ENCODE measurements at places on chromosomes 7 and 10.

GRCh38 chr7:157143788-157144187 is 5.1 kb downstream of the UBE3C start:
- DNase-seq = no peak

GRCh38 chr10:4527281-4527970 is 298.6 kb upstream of the AKR1E2 start:
- DNase-seq = no peak

GRCh38 chr10:17454161-17455014 is at the start of gene ST8SIA6:
TSS of gene ST8SIA6 (minus strand) at chr10:17454595. CDS start at chr10:17454255, 340 bp downstream.
- peak; percentile 47 for DNase-seq

GRCh38 chr7:45131891-45132290 is 20.4 kb upstream of the TBRG4 start:
- no peak for DNase-seq

GRCh38 chr10:104486803-104487202 is 133.2 kb downstream of the CFAP58 start:
- DNase-seq = no peak

GRCh38 chr7:106456329-106456728 is 171.5 kb upstream of the NAMPT start:
- no peak for DNase-seq

DNA sequence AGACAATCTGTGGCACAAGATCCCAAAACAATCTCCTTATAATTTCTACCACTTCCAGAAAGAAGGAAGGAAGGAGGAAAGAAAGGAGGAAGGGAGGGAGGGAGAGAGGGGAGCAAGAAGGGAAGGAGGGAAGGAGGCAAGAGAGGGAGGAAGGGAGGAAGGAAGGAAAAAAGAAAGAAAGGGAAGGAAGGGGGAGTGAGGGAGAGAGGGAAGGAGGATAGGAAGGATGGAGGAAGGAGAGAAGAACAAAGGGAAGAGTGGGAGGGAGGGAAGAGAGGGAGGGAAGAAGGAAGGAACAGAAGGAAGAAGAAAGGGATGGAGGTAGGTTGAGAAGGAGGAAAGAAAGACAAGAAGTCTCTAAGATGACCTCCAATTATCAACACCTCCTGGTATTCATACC is 185.5 kb upstream of the NFE2L3 start:
- DNase-seq = no peak

DNA sequence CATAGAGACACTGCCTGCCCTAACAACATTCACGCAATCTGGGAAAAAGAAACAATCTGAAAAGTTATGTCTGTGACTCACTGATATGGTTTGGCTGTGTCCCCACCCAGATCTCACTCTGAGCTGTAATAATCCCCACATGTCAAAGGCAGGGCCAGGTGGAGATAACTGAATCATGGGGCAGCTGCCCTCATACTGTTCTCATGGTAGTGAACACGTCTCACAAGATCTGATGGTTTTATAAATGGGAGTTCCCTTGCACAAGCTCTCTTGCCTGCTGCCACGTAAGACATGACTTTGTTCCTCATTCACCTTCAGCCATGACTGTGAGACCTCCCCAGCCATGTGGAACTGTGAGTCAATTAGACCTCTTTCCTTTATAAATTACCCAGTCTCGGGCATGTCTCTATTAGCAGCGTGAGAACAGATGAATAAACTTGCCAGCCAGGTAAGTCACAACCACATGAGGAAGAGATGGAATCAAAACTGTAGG is 341.5 kb upstream of the AOAH start:
- DNase-seq = no peak

DNA sequence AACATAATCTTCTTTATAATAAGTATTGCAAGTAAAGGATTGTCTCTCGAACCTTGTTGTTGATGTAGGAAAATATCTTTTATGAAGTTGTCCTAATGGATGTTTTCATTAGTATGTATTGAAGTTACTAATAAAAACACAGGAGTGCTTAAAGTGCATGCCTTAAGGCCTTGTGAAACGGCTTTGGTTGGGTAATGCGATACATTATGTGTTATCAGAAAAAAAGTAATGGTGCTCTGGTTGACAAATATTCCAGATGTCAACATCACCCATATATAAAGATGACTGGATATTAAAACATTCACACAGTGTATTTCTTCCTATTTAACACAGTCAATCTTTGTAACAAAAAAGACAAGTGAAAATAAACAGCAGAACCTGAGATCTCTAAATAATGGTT is 310.7 kb downstream of the PRKG1 start:
- DNase-seq = no peak

- DNase-seq = no peak
Measured at GRCh38 chr10:100660945-100661344, 84.4 kb upstream of the PAX2 start.

DNA sequence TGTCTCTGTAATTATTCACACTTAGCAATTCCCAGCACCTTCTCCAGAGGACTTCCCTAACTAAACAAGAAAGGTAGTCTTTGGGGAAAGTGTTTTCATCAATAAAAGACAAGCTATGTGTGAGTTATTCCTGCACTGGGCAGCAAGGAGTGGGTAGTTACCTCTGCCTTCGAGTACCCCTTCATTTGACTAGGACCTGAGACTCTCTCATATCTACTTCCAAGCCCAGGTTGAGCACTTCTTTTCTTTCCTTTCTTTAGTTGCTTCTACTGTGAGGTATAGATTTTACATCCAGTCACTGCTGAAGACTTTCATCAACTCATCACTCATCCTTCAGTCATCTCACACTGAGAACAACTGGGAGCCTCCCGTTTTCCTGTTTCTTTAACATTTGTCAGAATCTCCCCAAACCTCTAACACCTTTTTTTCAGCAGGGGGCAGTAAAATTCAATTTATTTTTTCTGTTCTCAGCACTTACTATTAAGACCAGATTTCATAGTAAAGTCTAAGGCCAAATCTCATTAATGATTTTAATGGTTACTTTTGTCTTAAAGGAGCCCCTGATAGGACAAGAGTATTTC is 80.1 kb upstream of the PRSS1 start:
- DNase-seq = no peak

GRCh38 chr7:102823390-102824119 is 74.8 kb downstream of the FAM185A start:
- no peak for DNase-seq

GRCh38 chr7:104656467-104656866 is 328.1 kb downstream of the LHFPL3 start:
- no peak for DNase-seq

DNA sequence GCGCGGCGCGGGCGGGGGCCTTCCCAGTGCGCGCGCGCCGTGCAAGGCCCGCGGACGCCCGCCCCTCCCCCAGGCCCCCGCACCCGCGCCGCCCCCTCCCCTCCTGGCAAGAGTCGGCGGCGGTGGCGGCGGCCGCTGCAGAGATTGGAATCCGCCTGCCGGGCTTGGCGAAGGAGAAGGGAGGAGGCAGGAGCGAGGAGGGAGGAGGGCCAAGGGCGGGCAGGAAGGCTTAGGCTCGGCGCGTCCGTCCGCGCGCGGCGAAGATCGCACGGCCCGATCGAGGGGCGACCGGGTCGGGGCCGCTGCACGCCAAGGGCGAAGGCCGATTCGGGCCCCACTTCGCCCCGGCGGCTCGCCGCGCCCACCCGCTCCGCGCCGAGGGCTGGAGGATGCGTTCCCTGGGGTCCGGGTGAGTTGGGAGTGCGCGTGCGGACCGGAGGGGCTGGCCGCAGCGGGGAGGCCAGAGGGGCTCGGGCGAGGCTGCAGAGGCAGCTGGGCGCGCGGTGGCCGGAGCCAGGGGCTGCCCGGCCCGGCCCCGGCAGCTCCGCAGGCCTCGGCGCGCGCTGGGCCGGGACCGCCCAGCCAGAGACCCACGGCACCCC is at the start of gene BMPR1A:
Gene BMPR1A (plus strand): TSS at position 109 of the 602 bp plus-strand sequence. CDS start 119,400 bp downstream, outside the sequence.
- DNase-seq = no peak

DNA sequence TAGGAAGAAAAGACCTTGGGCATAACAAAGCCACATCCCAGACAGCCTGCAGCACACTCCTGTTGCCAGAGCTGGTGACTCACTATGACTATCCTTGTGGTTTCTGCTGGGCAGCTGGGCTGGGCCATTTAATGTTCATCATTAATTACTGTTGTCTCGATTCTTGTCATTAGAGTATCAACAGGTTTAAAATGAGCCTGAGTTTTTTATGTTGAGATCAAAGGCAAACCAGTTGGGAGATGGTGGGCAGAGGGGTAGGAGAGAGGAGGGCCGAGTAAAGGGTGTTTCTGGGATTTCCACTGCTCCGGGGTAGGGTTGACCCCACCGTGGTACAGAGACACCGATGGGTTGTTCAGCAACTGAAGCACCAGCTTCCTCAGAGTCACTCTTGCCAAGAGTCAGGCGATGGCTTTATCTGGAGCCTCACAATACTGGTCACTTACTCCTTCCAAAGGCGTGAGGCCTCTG is 128.7 kb upstream of the LYZL1 start:
- no peak for DNase-seq

- no peak for DNase-seq
Measured at GRCh38 chr10:127755753-127756152, 18.8 kb downstream of the FOXI2 start.

DNA sequence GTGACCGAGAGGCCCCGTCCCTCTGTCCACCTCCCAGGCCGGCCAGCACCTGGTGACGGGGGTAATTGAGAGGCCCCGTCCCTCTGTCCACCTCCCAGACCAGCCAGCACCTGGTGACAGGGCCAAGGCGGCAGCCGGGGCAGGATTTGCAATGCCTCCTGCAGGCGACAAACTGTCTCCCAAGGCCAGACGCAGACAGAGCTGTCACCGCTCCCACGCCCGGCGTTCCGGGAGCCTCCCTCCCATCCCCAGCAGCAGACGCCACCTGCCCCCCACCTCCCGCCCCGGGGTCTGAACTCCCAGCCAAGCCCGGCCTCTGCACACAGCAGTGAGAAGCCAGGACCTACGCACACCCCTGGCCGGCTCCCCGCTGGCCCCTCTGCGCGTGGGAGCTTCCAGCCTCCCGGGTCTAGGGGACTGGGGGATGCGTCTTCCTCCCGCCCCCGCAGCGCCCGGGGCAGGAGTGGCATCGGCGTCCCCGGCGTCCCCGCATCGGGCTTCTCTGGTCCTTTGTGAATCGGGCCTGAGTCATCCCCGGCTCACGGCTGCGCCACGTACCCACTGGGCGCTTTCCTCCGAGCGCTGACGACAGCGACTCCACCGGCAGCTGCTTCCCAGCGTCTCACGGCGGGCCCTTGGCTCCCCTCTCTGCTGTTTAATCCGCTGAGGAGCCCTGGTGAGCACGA is 95.1 kb upstream of the DIP2C start:
- peak; percentile 61 for DNase-seq

GRCh38 chr10:110827410-110827809 is 44.3 kb upstream of the PDCD4 start:
- DNase-seq = no peak

DNA sequence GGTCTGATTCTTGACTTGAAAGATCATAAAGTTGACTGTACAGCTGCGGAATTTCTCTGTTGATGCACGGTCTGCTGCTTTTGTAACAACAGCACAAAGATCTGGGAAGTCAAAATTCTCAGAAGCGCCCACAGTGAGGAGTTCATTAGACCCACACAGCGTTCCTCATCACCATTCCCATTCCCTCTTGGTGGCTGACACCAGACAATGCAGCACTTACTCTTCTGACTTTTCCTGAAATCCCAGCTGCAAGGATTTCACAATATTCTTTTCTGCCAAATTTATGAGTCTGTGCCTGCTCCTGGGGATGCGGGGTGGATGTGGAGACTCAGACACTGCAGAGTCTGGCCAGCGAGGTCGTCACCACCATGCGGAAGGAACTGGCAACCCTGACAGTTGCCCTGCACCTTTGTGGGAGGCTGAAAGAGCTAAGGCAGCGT is 233.9 kb downstream of the FANK1 start:
- no peak for DNase-seq

- no peak for DNase-seq
Measured at GRCh38 chr10:49429458-49429857, 33.6 kb upstream of the DRGX start.

GRCh38 chr10:93315246-93315645 is 166.9 kb downstream of the MYOF start:
- DNase-seq = no peak

DNA sequence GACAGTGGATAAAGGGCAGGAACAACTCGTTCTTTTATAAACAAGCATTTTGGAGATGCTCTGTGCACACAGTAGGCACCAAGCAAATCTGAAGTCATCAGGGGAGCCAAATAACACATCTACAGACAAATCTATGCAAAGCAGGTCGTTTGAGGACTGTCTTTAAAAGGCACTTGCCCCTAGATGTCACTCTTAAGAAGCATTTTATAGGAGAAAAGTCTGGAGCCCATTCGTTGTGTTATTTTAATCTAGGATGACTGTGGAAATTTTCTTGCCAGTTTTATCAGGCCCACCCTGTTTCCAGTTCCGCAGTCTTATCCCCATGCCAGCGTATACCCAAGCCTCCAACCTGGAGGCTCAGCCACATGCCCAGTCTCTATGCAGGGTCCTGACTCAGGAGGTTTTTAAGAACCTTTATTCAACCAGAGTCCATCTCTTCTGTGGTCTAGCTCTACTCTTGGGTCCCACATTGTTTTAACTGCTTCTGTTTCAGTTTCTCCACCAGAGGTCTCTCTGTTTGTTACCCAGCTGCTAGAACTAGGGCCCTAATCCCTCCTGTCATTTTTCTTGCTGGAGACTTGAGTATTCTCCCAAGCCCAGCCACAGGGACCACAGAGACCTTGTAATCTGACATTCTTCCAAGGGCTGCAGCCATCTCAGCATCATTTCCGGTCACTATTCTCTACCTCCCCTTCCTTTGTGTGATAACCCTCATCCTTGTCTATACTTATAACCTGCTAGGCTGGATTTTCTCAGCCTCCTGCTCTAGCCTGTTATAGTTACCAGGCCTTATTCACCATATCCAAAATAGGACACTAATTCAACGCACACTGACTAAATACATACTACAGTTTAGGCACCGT is 26.7 kb downstream of the PIK3CG start:
- DNase-seq = no peak

- DNase-seq = no peak
Measured at GRCh38 chr7:65509368-65510186, 135.9 kb downstream of the ZNF92 start.

DNA sequence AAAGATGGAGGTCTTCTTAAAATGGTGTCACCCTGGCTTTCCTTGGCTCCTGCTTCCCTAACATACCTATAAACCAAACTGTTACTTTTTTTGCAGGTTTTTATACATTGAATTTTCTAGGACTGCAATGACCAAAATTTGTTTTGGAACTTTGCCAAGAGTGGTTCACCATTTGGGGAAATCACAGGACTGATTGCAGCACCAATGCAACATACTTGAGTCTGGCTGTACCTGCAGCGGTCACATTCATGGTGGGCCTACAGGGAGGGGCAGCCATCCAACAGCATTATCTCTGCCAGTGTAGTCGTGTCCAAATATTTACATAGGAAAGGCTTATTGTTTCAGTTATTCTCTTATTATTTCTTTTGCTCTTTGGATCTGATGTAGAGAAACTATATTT is 69.0 kb downstream of the HACD1 start:
- no peak for DNase-seq

GRCh38 chr10:104146882-104147281 is 24.9 kb downstream of the SFR1 start:
- no peak for DNase-seq

All from stimulated activated CD4-positive, alpha-beta T cell treated with anti-CD3 and anti-CD28 coated beads, Interleukin-12 subunit alpha, Interleukin-12 subunit beta, amount 100 ng/mL, for 4 hours (primary cell).